Mesangial cell (primary cell): ENCODE measurements at places on chromosomes 6 and 20. TPM values are rescaled to one million over a fixed set of nuclear protein-coding genes. Genes with fewer than 3 reads are reported as not detected.

The PTPRA gene
- 30.3 and 42.7 TPM in 2 replicates for total RNA-seq

The DLL1 gene
- 0.33 and 0.38 TPM in 2 replicates for total RNA-seq

The FAM209B gene
- total RNA-seq = not detected in 2 replicates

The LAMA5 gene
- 226 and 838 TPM in 2 replicates for total RNA-seq

The EGFL8 gene
- 2.3 and 8.9 TPM in 2 replicates for total RNA-seq

The LPIN3 gene
- total RNA-seq = 8.1 and 16.9 TPM in 2 replicates

The PRSS35 gene
- 0.16 and 1.1 TPM in 2 replicates for total RNA-seq

The DEFB132 gene
- not detected in 2 replicates for total RNA-seq

The GOPC gene
- total RNA-seq = 15.8 and 21.5 TPM in 2 replicates

The C6orf58 gene
- not detected in 2 replicates for total RNA-seq

The BTNL2 gene
- total RNA-seq = not detected in 2 replicates

The C6orf15 gene
- 0.13 and 2.0 TPM in 2 replicates for total RNA-seq

The TINAG gene
- 0.16 and 4.6 TPM in 2 replicates for total RNA-seq

The IL17A gene
- not detected in 2 replicates for total RNA-seq

The ECT2L gene
- total RNA-seq = not detected in 2 replicates

The PROCR gene
- total RNA-seq = 92.4 and 93.2 TPM in 2 replicates

The CAP2 gene
- total RNA-seq = 12.3 and 13.4 TPM in 2 replicates

The MEP1A gene
- total RNA-seq = not detected in 2 replicates

The CASS4 gene
- 0.38 TPM in 1 of 2 replicates, not detected in the other for total RNA-seq

The TTLL9 gene
- total RNA-seq = not detected in 2 replicates

The GNAS-AS1 gene
- total RNA-seq = 0.63 and 1.3 TPM in 2 replicates

The LY6G6C gene
- not detected in 2 replicates for total RNA-seq

The AIG1 gene
- total RNA-seq = 20.9 and 41.1 TPM in 2 replicates

The SLC35B2 gene
- 81.0 and 93.4 TPM in 2 replicates for total RNA-seq

The FUT9 gene
- total RNA-seq = 0.33 and 1.4 TPM in 2 replicates

The ELMO2 gene
- 25.9 and 35.7 TPM in 2 replicates for total RNA-seq

The BANF2 gene
- total RNA-seq = not detected in 2 replicates

The MPIG6B gene
- not detected in 2 replicates for total RNA-seq

The SYCP2 gene
- total RNA-seq = 0.13 and 0.16 TPM in 2 replicates

The SLC22A2 gene
- total RNA-seq = 0.16 and 0.38 TPM in 2 replicates

The GABRR2 gene
- 0.13 TPM in 1 of 2 replicates, not detected in the other for total RNA-seq

The AIF1 gene
- not detected in 2 replicates for total RNA-seq

The VSX1 gene
- total RNA-seq = not detected in 2 replicates

The NT5E gene
- 49.2 and 186 TPM in 2 replicates for total RNA-seq

The NNAT gene
- total RNA-seq = 20.9 and 41.1 TPM in 2 replicates

The RTEL1 gene
- total RNA-seq = 14.2 and 24.3 TPM in 2 replicates

The LY6G5C gene
- 0.65 TPM in 1 of 2 replicates, not detected in the other for total RNA-seq

The SPATS1 gene
- not detected in 2 replicates for total RNA-seq

The MTG2 gene
- 22.6 and 27.4 TPM in 2 replicates for total RNA-seq

The TBC1D32 gene
- total RNA-seq = 1.8 and 2.4 TPM in 2 replicates

The PKHD1 gene
- total RNA-seq = under 0.01 and 2.2 TPM in 2 replicates

The HLA-DPA1 gene
- 6.5 TPM in 1 of 2 replicates, not detected in the other for total RNA-seq

The TJAP1 gene
- 15.3 and 20.3 TPM in 2 replicates for total RNA-seq

The TSBP1 gene
- not detected in 2 replicates for total RNA-seq

The MAK gene
- 0.16 TPM in 1 of 2 replicates, not detected in the other for total RNA-seq

The HLA-E gene
- total RNA-seq = 66.3 and 166 TPM in 2 replicates

The HINT3 gene
- total RNA-seq = 8.3 and 12.2 TPM in 2 replicates

The SNAP91 gene
- 0.89 TPM in 1 of 2 replicates, not detected in the other for total RNA-seq

The CGA gene
- total RNA-seq = not detected in 2 replicates

The HDAC2 gene
- total RNA-seq = 66.0 and 72.0 TPM in 2 replicates
